ENCODE measurements at places on chromosomes 2 and 18. TPM values are rescaled to one million over a fixed set of nuclear protein-coding genes. Genes with fewer than 3 reads are reported as not detected.

GRCh38 chr2:196590286-196590685 lies 49.2 kb upstream of the CCDC150 start:
- H3K36me3 ChIP-seq = no peaks in the 10 kb centered on the region
- peaks cover 24% of the 10 kb centered on the region for H3K4me1 ChIP-seq
- DNase-seq = no peak
- no peak overlapping the region for H3K27ac ChIP-seq

DNA sequence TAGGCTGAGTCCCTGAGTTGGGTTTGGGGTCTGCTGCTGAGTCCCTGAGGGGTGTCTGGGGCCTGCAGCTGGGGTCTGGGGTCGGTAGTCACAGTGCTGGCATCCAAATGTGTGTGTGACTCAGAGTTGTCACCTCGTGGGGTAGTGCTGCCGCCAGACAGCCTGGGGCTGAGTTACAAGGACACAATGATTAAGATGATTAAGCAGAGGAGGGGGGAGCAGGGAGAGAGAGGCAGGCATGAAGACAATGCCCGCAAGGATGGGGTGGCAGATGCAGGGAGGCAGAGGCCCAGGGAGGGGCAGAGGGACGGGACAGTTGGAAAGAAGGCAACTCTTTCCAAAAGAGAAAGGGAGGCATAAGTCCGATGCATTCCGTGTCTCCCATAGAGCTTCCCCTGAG lies 120.2 kb downstream of the CELF4 start:
- DNase-seq = no peak
- H3K36me3 ChIP-seq = no peaks in the 10 kb centered on the region
- peaks cover 6% of the 10 kb centered on the region for H3K27me3 ChIP-seq

- H3K4me3 ChIP-seq = no peak overlapping the region
- H3K36me3 ChIP-seq = no peaks in the 10 kb centered on the region
- no peaks in the 10 kb centered on the region for H3K4me1 ChIP-seq
- no peak for DNase-seq
- no peak overlapping the region for H3K27ac ChIP-seq
These were observed 111.6 kb downstream of the DYNAP start for GRCh38 chr18:54702686-54703085.

DNA sequence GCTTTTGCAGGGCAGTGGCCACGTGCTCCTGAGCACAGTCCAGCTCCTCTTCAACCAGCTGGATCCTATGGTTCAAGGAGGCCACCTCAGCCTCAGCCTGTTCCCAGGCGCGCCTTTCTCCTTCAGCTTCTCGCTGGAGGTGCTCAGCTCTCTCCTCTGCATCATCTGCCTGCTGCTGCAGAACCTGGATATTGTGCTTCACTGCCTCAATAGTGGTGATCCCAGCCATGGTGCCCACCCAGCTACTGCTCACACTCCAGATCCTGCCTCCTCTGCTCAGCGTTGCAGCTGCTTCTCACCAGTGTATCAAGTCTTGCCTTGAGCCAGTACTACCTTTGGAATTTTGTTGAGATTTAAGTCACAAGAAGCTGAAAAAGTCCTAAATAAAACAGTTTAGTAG lies 67.9 kb downstream of the ASXL2 start:
- H3K27me3 ChIP-seq = no peaks in the 10 kb centered on the region
- H3K4me3 ChIP-seq = no peak overlapping the region
- H3K27ac ChIP-seq = no peak overlapping the region
- peaks cover 11% of the 10 kb centered on the region for H3K36me3 ChIP-seq
- no peak for DNase-seq

GRCh38 chr2:32009516-32010256 lies 1.1 kb downstream of the MEMO1 start:
- no peaks in the 10 kb centered on the region for H3K4me1 ChIP-seq
- peak overlapping the region; percentile 81 for H3K4me3 ChIP-seq
- H3K36me3 ChIP-seq = no peaks in the 10 kb centered on the region
- H3K27me3 ChIP-seq = no peaks in the 10 kb centered on the region

Gene MAB21L4
- not detected for total RNA-seq

Gene KCNS3
- 24.3 TPM for total RNA-seq

DNA sequence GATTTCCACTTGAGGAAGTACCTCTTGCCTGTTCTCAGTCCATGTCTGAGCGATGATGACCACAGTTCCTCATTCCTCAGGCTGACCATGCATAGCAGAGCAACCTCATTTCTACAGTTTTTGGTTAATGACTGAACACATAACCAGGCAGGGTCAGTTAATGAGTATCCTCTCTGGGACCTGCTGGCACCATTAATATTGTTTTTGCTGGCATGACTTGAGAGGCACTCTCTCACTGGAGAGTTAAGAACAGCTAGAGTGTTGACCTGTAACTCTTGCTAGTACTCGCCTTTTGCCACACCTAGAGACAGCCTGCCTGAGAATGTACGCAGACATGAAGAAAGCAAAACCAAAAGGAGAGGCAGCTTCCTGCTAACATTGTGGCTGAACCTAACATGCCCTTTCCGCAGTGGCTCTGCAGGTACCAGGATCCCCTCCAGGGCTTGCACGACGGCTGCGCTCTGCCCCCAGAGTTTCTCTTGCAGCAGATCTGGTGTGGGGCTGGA lies 23.9 kb downstream of the PECR start:
- H3K27me3 ChIP-seq = no peaks in the 10 kb centered on the region
- H3K4me3 ChIP-seq = peak overlapping the region; percentile 17
- peak overlapping the region; percentile 76 for H3K27ac ChIP-seq

- no peak for DNase-seq
- no peaks in the 10 kb centered on the region for H3K27me3 ChIP-seq
- H3K27ac ChIP-seq = peak overlapping the region; percentile 80
- peaks cover 12% of the 10 kb centered on the region for H3K4me1 ChIP-seq
- no peak overlapping the region for H3K4me3 ChIP-seq
- peaks cover 4% of the 10 kb centered on the region for H3K36me3 ChIP-seq
These were observed 10.8 kb downstream of the AGAP1 start for GRCh38 chr2:235504441-235505180.

GRCh38 chr2:205701509-205701908 lies 19.2 kb downstream of the NRP2 start:
- no peaks in the 10 kb centered on the region for H3K4me1 ChIP-seq
- peak overlapping the region; percentile 48 for H3K27ac ChIP-seq
- H3K27me3 ChIP-seq = no peaks in the 10 kb centered on the region
- H3K4me3 ChIP-seq = no peak overlapping the region
- DNase-seq = no peak

DNA sequence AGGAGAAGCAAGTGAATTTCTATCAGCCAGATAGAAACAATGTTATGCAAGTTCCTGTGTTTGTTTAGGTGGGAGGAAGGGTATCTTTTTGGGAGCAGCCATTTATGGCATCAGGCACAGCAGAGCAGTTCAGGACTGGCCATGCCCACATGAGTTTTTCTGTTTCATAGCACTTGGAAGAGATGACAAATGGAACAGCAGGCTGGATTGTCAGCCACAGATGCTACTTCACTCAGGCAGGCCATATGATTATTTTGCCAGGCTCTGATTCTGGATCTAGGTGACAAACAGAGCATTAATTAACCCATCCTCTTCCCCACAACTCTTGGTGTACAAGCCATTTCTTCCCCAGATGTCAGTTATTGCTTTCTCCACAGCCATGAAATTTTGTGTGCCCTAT lies 63.8 kb downstream of the GALNT13 start:
- H3K27me3 ChIP-seq = no peaks in the 10 kb centered on the region
- no peaks in the 10 kb centered on the region for H3K4me1 ChIP-seq
- no peak overlapping the region for H3K27ac ChIP-seq
- no peaks in the 10 kb centered on the region for H3K36me3 ChIP-seq

Gene MPPE1
- total RNA-seq = 25.8 TPM

Gene PUM2
- total RNA-seq = 74.1 TPM

DNA sequence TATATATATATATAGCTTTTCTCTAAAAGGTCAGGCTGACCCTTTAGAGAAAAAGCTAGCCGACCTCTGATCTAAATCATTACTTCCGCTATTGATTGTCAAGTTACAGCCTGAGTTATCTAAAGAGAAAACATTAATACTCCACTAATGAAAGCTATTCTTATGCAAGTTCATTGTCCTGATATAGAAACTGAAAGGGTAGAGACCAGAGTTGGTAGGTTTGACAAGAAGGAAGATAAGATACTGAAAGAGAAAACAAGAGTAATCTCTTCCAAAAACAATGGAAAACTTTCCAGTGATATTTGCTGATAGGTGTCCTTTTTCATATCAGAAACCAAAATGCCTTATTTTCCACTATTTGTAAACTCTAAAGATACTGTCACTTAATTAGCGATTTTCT lies 62.8 kb upstream of the SLC39A10 start:
- no peaks in the 10 kb centered on the region for H3K36me3 ChIP-seq
- no peaks in the 10 kb centered on the region for H3K27me3 ChIP-seq
- no peak overlapping the region for H3K27ac ChIP-seq
- H3K4me3 ChIP-seq = no peak overlapping the region
- H3K4me1 ChIP-seq = no peaks in the 10 kb centered on the region
- DNase-seq = no peak

GRCh38 chr2:145199827-145200706 lies 680.1 kb upstream of the ZEB2 start:
- no peaks in the 10 kb centered on the region for H3K36me3 ChIP-seq
- no peaks in the 10 kb centered on the region for H3K27me3 ChIP-seq
- no peaks in the 10 kb centered on the region for H3K4me1 ChIP-seq
- H3K4me3 ChIP-seq = no peak overlapping the region
- peak overlapping the region; percentile 59 for H3K27ac ChIP-seq

Gene C1QL2
- total RNA-seq = not detected

DNA sequence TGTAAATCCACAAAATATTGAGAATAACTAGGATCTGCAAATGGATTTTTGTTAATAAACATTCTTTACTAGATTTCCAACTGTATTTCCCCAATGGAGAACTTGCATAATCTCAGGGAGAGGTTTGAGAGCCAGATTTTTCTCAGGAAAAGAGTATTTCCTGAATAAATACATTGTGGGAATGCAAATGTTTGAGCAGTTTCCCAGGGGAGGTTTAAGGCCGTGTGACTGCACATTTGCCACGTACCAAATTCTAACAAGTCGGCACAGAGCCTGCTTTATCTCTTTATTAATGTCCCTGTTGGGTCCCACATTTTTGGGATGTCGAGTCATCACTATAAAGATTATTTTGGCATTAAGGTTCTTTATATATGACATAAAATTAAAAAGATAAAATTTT lies 27.0 kb downstream of the TFPI start:
- no peak overlapping the region for H3K4me3 ChIP-seq
- H3K27ac ChIP-seq = no peak overlapping the region
- no peaks in the 10 kb centered on the region for H3K27me3 ChIP-seq
- no peaks in the 10 kb centered on the region for H3K36me3 ChIP-seq

Gene SERPINB4
- not detected for total RNA-seq

Gene FBXO36
- total RNA-seq = 2.7 TPM

- no peak overlapping the region for H3K4me3 ChIP-seq
- H3K27ac ChIP-seq = no peak overlapping the region
- DNase-seq = no peak
- H3K36me3 ChIP-seq = no peaks in the 10 kb centered on the region
These were observed 32.6 kb downstream of the ARL4C start for GRCh38 chr2:234464291-234464645.

GRCh38 chr2:213122725-213123124 lies 28.7 kb downstream of the IKZF2 start:
- peaks cover 13% of the 10 kb centered on the region for H3K4me1 ChIP-seq
- no peak overlapping the region for H3K4me3 ChIP-seq
- DNase-seq = no peak
- H3K27ac ChIP-seq = no peak overlapping the region
- no peaks in the 10 kb centered on the region for H3K27me3 ChIP-seq
- no peaks in the 10 kb centered on the region for H3K36me3 ChIP-seq

GRCh38 chr2:28035163-28035690 lies 144.7 kb downstream of the BABAM2 start:
- H3K27ac ChIP-seq = no peak overlapping the region
- peaks cover 4% of the 10 kb centered on the region for H3K4me1 ChIP-seq
- DNase-seq = no peak

- no peak overlapping the region for H3K27ac ChIP-seq
- DNase-seq = no peak
- no peaks in the 10 kb centered on the region for H3K4me1 ChIP-seq
- no peaks in the 10 kb centered on the region for H3K27me3 ChIP-seq
- no peak overlapping the region for H3K4me3 ChIP-seq
These were observed 289.6 kb downstream of the CDH2 start for GRCh38 chr18:27887287-27887686.

Gene LRRC30
- total RNA-seq = not detected

DNA sequence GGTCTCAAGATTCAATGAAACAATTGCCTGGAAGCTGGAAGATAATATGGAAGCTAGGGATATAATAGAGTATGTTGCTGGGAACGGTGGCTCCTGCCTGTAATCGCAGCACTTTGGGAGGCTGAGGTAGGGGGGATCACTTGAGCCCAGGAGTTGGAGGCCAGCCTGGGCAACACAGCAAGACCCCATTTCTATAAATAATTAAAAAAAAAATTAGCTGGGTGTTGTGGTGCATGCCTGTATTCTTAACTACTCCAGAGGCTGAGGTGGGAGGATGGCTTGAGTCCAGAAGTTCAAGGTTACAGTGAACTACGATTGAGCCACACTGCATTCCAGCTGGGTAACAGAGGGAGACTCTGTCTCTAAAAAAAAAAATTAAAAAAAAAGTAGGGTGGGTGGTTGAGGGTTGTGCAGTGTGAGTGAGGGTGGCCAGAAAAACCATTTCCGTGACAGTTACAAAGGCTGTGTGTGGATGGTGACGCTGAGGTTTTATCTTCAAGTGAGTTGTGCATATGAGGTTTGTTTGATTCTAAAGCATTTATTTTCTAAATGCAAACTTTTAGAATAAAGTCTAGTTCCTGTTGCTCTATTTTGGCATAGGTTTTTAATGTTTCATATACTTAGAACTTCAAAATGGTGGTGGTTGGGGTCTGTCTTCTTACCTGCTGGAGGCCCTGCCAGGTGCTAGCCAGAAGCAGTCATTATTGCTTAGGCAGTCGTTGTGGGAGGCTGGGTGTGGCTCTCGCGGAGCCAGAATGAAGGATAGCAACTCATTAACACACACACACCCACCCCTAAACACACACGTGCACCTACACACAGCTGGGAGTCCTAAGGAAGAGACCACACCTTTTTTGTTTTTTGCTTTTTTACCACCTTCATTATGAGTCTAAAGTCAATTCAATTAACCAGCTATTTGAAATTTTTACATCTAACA lies 4.7 kb upstream of the IL1R2 start:
- no peaks in the 10 kb centered on the region for H3K27me3 ChIP-seq
- no peaks in the 10 kb centered on the region for H3K36me3 ChIP-seq
- H3K27ac ChIP-seq = no peak overlapping the region
- no peak for DNase-seq
- peaks cover 4% of the 10 kb centered on the region for H3K4me1 ChIP-seq
- H3K4me3 ChIP-seq = no peak overlapping the region

DNA sequence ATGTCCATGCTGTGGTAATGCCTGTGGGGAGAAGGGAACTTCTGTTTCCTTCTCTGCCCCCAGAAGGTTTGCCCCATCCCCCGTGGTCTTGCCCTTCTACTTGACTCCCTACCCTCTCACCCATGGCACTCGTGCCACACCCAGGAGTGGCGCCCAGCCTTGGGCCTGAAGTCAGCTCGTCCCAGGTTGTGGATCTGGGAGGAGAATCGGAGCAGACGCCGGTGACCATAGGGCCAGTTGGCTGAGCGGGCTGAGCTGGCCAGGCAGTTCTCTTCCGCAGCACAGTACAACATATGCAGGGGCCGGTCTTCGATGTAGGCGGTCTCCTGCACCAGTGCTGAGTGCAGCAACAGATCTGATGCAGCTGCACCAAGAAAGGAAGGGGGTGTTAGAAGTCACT lies 4.7 kb downstream of the HTRA2 start:
- H3K36me3 ChIP-seq = no peaks in the 10 kb centered on the region
- H3K4me3 ChIP-seq = no peak overlapping the region
- peaks cover 17% of the 10 kb centered on the region for H3K4me1 ChIP-seq

Gene UPP2
- not detected for total RNA-seq

- no peaks in the 10 kb centered on the region for H3K36me3 ChIP-seq
- H3K4me1 ChIP-seq = no peaks in the 10 kb centered on the region
- no peak for DNase-seq
- H3K27ac ChIP-seq = no peak overlapping the region
- H3K4me3 ChIP-seq = no peak overlapping the region
These were observed 40.4 kb upstream of the MTIF2 start for GRCh38 chr2:55309446-55309845.
